Transverse colon (tissue), 4 donors: ENCODE measurements at places on chromosomes 7 and 10. TPM values are rescaled to one million over a fixed set of nuclear protein-coding genes. Genes with fewer than 3 reads are reported as not detected.

GRCh38 chr10:88851706-88852105, at the start of gene ANKRD22:
TSS of gene ANKRD22 (minus strand) at chr10:88851844. CDS start at chr10:88851607, 237 bp downstream.
- DNase-seq = peak; percentile 86
- H3K27me3 ChIP-seq = no peaks in the 10 kb centered on the region
- peak within 1 kb of the TSS; percentile 78 for H3K27ac ChIP-seq
- H3K4me3 ChIP-seq = peak within 1 kb of the TSS; percentile 8

- peaks cover 3% of the 10 kb centered on the region for H3K27me3 ChIP-seq
- peak overlapping the region; percentile 70 for H3K27ac ChIP-seq
Measured at GRCh38 chr7:83161899-83162401, 734 bp downstream of the PCLO start.

- no peak overlapping the region for H3K27ac ChIP-seq
- no peak overlapping the region for H3K4me3 ChIP-seq
- H3K4me1 ChIP-seq = no peaks in the 10 kb centered on the region
- no peaks in the 10 kb centered on the region for H3K27me3 ChIP-seq
- no peaks in the 10 kb centered on the region for H3K36me3 ChIP-seq
Measured at GRCh38 chr10:128779416-128779815, 653.2 kb upstream of the MKI67 start.

HECTD2 gene
- total RNA-seq = 10.3 TPM

LMOD2 gene
- total RNA-seq = not detected

DNA sequence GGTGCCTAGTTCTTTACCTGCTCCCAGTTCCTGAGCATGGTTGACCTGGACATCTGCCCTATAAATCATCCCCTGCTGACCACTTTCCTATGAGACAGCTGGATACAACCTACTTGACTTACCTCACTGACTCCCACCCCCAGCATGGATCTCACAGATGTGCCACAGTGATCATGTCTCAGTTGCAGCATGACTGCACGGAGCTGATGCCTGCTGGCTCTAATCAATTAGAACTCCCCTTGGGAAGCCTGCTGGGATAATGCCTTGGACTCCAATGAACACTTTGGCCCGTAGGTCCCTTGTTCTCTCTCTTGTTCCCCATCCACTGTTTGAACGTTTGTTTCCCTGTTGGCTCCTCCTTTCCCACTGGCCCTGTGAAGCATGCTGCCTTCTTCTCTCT, 271.2 kb upstream of the IGFBP3 start:
- DNase-seq = no peak
- no peak overlapping the region for H3K27ac ChIP-seq
- no peaks in the 10 kb centered on the region for H3K27me3 ChIP-seq
- H3K36me3 ChIP-seq = no peaks in the 10 kb centered on the region

- H3K4me3 ChIP-seq = no peak overlapping the region
- H3K27me3 ChIP-seq = no peaks in the 10 kb centered on the region
- H3K27ac ChIP-seq = no peak overlapping the region
- H3K36me3 ChIP-seq = no peaks in the 10 kb centered on the region
- DNase-seq = no peak
- H3K4me1 ChIP-seq = no peaks in the 10 kb centered on the region
Measured at GRCh38 chr7:4500812-4501211, 181.3 kb upstream of the FOXK1 start.

- H3K27me3 ChIP-seq = no peaks in the 10 kb centered on the region
- no peaks in the 10 kb centered on the region for H3K36me3 ChIP-seq
- H3K4me3 ChIP-seq = no peak overlapping the region
- no peak overlapping the region for H3K27ac ChIP-seq
- H3K4me1 ChIP-seq = peaks cover 11% of the 10 kb centered on the region
Measured at GRCh38 chr7:36670585-36671431, 53.5 kb downstream of the AOAH start.

DNA sequence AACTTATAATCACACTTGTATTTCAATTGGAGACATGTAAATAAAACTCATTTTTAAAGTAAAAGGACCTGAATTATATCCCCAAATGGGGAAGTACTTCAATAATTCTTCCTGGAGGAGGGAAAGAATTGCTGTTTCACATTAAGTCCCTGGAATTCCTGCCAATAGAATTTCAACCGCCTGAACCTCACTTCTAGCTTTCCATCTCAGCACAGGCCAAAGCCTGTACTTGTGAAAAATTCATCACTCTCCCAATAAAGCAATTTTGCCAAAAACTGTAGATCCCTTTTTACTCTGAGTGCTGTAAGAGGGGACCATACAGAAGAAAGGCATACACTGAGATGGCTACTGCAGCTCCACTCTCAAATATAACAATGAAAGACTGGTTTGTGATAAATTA, 54.8 kb downstream of the CADPS2 start:
- no peak overlapping the region for H3K27ac ChIP-seq
- no peaks in the 10 kb centered on the region for H3K36me3 ChIP-seq
- no peaks in the 10 kb centered on the region for H3K4me1 ChIP-seq
- H3K27me3 ChIP-seq = no peaks in the 10 kb centered on the region
- DNase-seq = no peak

GRCh38 chr10:113681533-113682470, 2.1 kb downstream of the CASP7 start:
- peaks cover 3% of the 10 kb centered on the region for H3K4me1 ChIP-seq
- H3K27me3 ChIP-seq = no peaks in the 10 kb centered on the region
- peak overlapping the region; percentile 100 for H3K27ac ChIP-seq
- no peaks in the 10 kb centered on the region for H3K36me3 ChIP-seq

NFE2L3 gene
- total RNA-seq = 11.4 TPM

GRCh38 chr7:67438913-67439505, 442.4 kb downstream of the TYW1 start:
- H3K27ac ChIP-seq = no peak overlapping the region
- no peak overlapping the region for H3K4me3 ChIP-seq
- DNase-seq = no peak
- H3K27me3 ChIP-seq = no peaks in the 10 kb centered on the region

DNA sequence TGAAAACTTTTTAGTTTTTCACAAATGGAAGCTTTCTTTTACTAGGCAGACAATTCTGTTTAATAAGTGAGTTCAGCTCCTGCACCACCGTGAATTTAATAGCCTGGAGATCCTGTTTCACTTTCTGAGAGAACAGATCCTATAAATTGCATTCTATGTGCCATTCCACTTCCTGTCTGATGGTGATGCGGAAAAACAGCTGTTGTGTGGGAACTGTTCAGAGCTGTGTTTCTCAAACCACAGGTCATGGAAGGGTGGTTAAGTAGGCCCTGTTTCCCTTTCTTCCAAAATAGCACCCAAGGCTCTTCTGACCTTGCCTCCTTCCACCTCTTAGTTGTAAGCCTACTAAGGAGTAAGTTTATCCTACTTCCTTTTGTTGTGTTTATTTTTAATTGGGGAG, 97.2 kb upstream of the DKK1 start:
- H3K4me3 ChIP-seq = no peak overlapping the region
- no peaks in the 10 kb centered on the region for H3K36me3 ChIP-seq
- no peaks in the 10 kb centered on the region for H3K27me3 ChIP-seq
- H3K27ac ChIP-seq = peak overlapping the region; percentile 28
- DNase-seq = peak; percentile 11

HOXA6 gene
- 19.9 TPM for total RNA-seq

CALHM2 gene
- total RNA-seq = 21.1 TPM

CYP3A4 gene
- 22.1 TPM for total RNA-seq

GRCh38 chr10:68202960-68203353, 29.0 kb downstream of the ATOH7 start:
- no peak for DNase-seq
- H3K4me3 ChIP-seq = no peak overlapping the region
- no peaks in the 10 kb centered on the region for H3K36me3 ChIP-seq
- no peak overlapping the region for H3K27ac ChIP-seq
- H3K27me3 ChIP-seq = no peaks in the 10 kb centered on the region
- no peaks in the 10 kb centered on the region for H3K4me1 ChIP-seq

CACNB2 gene
- 338 TPM for total RNA-seq

DNA sequence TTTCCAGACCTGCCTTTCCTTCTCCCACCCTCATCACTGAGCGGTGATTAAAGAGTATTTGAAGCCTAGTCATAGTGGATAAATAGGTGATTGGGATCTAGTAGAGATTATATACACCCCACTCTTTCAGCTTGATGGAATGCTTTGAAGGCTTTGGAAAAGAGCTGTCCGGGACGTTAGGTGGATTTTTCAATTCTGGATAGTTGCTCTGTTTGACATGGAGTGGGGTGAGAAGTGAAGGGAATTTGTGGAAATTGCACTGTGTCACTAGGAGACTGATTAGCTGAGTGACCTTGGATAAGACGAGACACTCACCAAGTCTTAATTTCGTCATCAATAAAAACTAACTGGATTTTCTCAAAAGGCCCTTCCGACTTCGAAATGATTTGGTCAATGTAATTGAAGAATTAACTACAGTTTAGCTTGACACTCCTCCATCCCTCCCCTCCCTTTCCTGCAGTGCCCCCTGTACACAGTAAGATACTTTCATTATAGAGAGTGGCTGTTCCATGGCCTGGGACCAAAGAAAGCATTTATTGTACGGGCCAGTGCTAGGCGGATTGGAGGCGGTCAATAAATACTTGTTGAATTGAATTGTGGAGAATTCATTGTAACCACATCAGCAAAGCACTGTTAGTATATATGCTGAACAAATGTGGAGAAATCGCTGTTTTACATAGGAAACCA, 962 bp downstream of the ZKSCAN1 start:
- H3K36me3 ChIP-seq = no peaks in the 10 kb centered on the region
- peaks cover 45% of the 10 kb centered on the region for H3K4me1 ChIP-seq
- DNase-seq = peak; percentile 47
- peak overlapping the region; percentile 91 for H3K4me3 ChIP-seq

SLC18A3 gene
- not detected for total RNA-seq

SKIDA1 gene
- total RNA-seq = 0.27 TPM

DNA sequence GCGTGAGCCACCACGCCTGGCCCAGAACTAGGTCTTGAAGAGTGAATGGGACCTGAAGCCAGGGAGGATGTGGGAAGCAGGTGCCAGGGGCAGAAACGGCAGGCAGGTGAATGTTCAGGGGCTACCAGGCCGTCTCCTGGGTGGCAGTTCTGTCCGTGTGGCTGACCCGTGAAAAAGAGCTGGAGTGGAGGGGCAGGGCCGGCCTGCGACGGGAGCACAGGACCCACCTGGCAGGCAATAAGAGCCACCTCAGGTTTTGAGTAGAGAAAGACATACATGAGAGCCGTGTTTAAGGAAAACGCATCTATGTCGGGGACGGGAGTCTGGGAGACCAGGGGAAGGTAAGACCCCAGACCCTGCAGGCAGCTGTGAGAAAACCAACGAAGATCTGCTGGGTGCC, 70.7 kb upstream of the ATP6V0A4 start:
- no peaks in the 10 kb centered on the region for H3K36me3 ChIP-seq
- no peaks in the 10 kb centered on the region for H3K4me1 ChIP-seq
- no peaks in the 10 kb centered on the region for H3K27me3 ChIP-seq
- no peak overlapping the region for H3K27ac ChIP-seq
- no peak overlapping the region for H3K4me3 ChIP-seq
- no peak for DNase-seq

DNA sequence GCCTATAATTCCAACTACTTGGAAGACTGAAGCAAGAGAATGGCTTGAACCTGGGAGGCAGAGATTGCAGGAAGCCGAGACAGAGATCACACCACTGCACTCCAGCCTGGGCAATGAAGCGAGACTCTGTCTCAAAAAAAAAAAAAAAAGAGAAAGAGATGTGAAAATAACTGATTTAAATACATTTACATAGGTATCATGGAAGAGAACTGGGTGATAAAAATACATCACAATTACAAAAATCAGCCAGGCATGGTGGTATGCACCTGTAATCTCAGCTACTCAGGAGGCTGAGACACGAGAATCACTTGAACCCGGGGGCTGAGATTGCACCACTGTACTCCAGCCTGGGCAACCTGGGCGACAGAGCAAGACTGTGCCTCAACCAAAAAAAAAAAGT, 19.8 kb downstream of the NANOS1 start:
- H3K36me3 ChIP-seq = peaks cover 89% of the 10 kb centered on the region
- no peak overlapping the region for H3K4me3 ChIP-seq
- no peaks in the 10 kb centered on the region for H3K27me3 ChIP-seq
- no peak for DNase-seq
- no peaks in the 10 kb centered on the region for H3K4me1 ChIP-seq

GRCh38 chr10:93821051-93821772, 63.5 kb downstream of the LGI1 start:
- peaks cover 4% of the 10 kb centered on the region for H3K27me3 ChIP-seq
- H3K4me3 ChIP-seq = no peak overlapping the region
- no peak overlapping the region for H3K27ac ChIP-seq
- DNase-seq = no peak
- H3K4me1 ChIP-seq = peaks cover 9% of the 10 kb centered on the region
- no peaks in the 10 kb centered on the region for H3K36me3 ChIP-seq

ITIH5 gene
- 19.5 TPM for total RNA-seq

CYP2C8 gene
- total RNA-seq = 2.9 TPM

- no peak overlapping the region for H3K27ac ChIP-seq
- no peaks in the 10 kb centered on the region for H3K4me1 ChIP-seq
Measured at GRCh38 chr7:122383934-122384333, 79.4 kb upstream of the FEZF1 start.

- H3K4me1 ChIP-seq = no peaks in the 10 kb centered on the region
- DNase-seq = no peak
- no peak overlapping the region for H3K27ac ChIP-seq
- H3K4me3 ChIP-seq = no peak overlapping the region
- no peaks in the 10 kb centered on the region for H3K27me3 ChIP-seq
Measured at GRCh38 chr7:2185715-2186114, 47.0 kb downstream of the MAD1L1 start.

DNA sequence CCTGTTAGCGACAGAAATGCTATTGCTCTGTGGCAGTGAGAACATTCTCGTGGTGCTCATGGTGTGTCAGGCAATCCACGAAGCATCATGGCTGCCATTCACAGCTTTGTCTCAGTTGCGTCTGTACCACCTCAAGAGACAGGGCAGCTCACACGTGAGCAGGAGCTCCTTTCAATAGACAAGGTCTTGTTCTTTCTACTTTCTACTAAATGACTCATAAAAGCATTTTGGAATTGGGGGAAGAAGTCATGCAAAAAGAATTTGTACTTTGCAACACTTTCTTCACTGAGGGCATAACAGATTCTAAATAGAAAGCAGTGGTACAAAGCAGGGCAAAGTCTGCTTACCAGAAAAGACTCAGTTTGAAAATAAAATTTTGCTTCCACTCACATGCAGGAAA, 638.5 kb downstream of the PHTF2 start:
- no peaks in the 10 kb centered on the region for H3K36me3 ChIP-seq
- H3K27ac ChIP-seq = no peak overlapping the region
- no peaks in the 10 kb centered on the region for H3K27me3 ChIP-seq

DNA sequence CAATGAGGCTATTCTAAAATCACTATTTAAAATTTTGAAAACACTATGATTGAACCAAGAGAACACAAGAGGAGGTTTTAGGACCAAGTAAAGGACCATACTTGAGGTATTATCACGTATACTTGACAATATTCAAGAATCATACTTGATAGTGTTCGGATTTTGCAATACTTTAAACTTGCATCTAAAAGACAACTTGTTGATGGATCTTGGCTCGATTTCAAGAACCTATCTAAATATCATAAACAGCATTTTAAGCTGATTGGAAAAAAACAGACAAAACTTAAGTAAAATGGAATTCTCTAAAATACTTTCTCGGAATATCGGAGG, 1.3 kb downstream of the NAMPT start:
- no peak for DNase-seq
- H3K4me3 ChIP-seq = peak overlapping the region; percentile 89
- H3K27ac ChIP-seq = peak overlapping the region; percentile 97
- no peaks in the 10 kb centered on the region for H3K27me3 ChIP-seq

- DNase-seq = peak; percentile 89
- H3K4me3 ChIP-seq = no peak overlapping the region
- no peaks in the 10 kb centered on the region for H3K36me3 ChIP-seq
- no peaks in the 10 kb centered on the region for H3K4me1 ChIP-seq
- H3K27ac ChIP-seq = peak overlapping the region; percentile 91
Measured at GRCh38 chr7:1555046-1555812, 776 bp downstream of the TMEM184A start.

RAMP3 gene
- 6.4 TPM for total RNA-seq

GRCh38 chr10:110326351-110327032, 21.8 kb upstream of the SMNDC1 start:
- H3K36me3 ChIP-seq = no peaks in the 10 kb centered on the region
- no peak for DNase-seq
- H3K27me3 ChIP-seq = no peaks in the 10 kb centered on the region
- H3K4me1 ChIP-seq = no peaks in the 10 kb centered on the region

SFMBT2 gene
- 8.6 TPM for total RNA-seq

CNPY4 gene
- 8.7 TPM for total RNA-seq
